ENCODE measurements at places on chromosomes 5 and 9.

GRCh38 chr9:132646726-132647125, 23.1 kb downstream of the DDX31 start:
- no peak for DNase-seq

GRCh38 chr9:112605963-112606699, 111.8 kb downstream of the INIP start:
- DNase-seq = no peak

- DNase-seq = peak; percentile 48
These were observed 558.7 kb downstream of the ACTL7B start for GRCh38 chr9:108297073-108297472.

GRCh38 chr5:40001796-40002195, 577.0 kb upstream of the DAB2 start:
- DNase-seq = no peak

DNA sequence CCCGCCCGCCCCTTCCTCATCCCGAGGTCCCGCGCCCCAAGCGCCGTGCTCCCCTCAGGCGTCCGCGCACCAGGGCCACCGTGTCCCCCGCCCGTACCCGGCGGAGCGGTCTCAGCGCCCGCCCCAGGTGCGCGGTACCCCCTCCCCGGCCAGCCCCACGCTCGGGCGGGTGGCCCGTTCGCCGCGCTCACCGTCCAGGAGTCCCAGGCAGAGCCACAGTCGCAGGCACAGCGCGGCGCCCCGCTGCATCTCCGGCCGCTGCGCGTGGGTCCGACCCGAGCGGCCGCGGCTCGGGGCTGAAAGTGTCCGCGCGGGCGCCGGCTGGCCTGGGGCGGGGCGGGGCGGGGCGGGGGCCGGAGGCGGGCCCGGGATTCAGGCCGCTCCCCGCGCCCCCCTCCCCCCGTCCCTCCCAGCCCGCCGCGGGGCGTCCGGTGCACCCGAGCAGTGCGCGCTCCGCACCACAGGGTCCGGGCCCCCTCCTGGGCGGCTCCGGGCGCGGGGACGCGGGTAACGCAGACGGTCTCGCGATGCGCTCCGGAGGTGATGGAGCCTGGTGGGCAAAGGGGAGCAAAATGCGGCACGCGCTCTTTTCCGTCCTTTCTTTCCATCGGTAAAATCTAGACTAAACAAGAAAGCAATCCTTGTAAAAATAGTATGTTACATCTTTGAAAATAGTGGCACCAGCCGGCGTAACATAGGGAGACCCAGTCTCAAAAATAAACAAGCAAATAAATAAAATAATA, at the start of gene FLT4:
Gene FLT4 (minus strand): TSS at position 304 of the 743 bp plus-strand sequence. CDS start 55 bp downstream, at position 249.
- no peak for DNase-seq

DNA sequence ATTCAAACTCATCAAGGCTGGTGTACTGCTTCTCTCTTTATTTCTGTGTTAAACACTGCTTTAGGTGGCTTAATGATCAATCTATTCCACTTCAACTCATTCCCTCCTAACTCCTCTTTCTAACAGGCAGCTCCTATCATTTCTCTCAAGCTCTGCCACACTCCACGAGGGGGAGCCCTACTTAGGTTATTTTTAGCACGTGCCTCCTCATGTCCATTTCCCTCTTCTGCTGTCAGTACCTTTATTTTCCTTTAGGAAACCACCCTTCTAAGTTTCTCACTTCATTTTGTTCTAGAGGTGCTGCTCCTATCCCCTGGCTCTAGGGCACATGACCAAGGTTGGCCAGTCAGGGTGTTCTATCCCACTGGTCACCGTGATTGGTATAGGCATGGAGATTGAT, 6.7 kb upstream of the BRINP1 start:
- no peak for DNase-seq

DNA sequence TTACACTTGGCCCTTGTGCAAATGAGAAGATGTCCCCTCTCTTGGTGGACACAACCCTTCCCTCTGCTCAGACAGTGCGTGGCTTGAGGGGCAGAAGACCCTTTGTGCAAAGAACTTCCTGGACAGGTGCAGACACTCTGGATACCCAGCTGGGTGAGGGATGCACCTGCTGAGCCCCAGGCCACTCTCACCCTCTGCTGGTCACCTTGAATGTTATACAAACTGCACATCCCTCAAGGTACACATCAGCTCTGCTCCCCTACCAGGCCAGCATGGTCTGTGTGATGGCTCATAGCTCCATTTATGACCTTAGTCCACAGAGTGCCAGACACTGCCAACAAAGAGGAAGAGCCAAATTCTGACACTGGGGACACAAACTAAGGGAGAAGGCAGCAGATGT, 3.1 kb upstream of the DIRAS2 start:
- DNase-seq = no peak

- no peak for DNase-seq
These were observed 5.1 kb upstream of the FUT7 start for GRCh38 chr9:137037035-137037434.

GRCh38 chr9:79559495-79560181, 12.1 kb upstream of the TLE4 start:
- DNase-seq = no peak

GRCh38 chr5:110651507-110651906, 75.0 kb downstream of the TMEM232 start:
- DNase-seq = peak; percentile 3

DNA sequence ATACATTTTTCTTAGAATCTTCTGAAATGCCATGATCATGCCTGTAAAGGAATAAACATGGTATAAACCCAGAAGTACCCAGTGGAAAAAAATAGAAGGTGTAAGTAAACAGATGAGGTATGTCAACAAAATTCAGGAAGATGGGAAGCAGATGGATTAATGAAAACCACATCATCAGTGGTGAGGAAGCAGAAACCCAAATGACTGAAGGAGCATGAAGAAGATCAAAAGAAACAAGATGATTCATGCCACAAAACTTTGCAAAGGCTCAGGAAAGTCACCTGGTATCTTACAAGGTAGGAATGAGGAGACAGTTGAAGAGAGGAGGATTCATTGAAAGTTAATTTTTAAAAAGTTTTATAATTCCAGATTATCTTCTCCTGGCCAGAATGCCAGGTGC, 132.8 kb upstream of the PAPPA start:
- no peak for DNase-seq

DNA sequence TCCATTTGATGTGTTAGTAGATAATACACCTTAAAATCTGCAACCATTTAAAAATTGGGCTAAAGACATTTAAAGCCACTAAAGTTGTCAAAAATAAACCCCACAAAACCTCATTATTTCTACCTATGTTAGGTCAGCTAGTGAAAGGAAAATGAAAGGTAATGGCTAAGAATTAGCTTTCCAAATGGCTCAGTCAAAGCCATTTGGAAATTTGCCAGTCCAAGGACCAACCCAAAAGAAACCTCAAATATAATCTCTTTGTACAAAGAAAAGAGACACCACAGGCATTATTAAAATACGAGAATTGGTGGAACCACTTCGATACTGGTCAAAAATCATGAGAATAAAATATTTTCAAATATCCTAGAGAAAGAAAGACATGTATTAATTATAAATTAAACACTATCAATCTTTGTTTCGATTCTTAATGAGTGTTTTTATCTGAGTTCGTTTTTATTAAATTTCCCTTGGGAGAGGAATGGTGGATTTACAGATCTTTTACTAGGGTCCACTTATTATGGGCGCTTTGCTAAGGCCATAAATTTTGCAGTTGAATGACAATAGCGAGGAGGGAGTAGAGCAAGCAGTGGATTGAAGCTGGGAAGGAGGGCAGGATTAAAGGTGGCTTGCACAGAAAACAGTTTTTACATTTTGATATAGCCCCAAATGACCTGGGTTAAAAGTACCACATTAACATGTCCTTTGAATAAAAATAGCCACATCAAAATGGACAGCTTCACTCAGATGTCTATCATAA, 116.8 kb upstream of the SHB start:
- no peak for DNase-seq

DNA sequence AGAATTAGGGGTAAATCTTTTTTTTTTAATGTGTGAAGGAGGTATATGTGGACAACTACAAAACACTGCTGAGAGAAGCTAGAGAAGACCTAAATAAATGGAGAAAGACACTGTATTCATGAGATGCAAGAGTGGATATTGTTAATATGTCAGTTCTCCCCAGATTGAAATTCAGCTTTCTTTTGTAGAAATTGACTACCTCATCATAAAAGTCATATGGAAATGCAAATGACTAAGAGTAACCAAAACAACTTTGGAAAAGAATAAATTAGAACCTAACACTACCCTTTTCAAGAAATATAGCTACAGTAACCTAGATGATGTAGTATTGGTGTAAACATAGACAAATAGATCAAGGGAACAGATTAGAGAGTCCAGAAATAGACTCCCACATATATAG, 400.7 kb downstream of the ADGRV1 start:
- no peak for DNase-seq

- no peak for DNase-seq
These were observed 18.0 kb downstream of the NNT start for GRCh38 chr5:43620944-43621505.

DNA sequence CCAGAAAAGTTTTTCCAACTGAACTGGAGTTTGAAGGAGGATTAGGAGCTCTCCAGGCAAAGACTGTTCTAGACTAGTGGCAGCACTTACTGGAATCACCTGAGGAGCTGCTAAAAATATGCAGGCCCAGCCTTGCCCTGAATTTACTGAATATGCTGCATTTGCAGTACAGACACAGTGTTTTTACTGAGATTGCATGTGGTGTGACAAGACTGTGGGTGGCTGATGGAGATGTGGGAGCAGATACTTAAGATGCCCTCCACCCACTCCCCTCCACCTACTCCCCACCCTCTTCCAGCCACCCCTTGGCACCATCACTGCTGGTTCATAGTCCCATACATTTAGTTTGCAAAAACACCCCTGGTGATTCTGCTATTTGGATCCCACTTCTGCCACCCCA, 64.1 kb upstream of the HRH2 start:
- no peak for DNase-seq

DNA sequence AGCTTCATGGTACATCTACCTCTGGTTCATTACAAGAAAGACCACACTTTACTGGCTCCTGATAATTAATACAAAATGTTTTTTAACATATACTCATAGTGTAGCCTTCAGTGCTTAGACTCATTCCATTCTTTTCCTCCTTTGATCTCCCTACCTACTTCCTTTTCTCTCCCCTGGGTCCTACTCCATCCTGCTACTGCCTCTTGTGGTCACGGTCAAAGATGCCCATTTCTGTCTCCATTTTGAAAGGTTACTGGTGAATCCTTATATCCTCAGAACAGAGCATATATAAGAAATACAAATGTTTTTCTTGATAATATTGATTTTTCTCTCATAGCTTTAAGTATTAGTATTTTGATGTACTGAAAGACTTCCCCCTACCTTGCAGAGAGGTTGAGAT, 375.9 kb downstream of the ARRDC3 start:
- DNase-seq = no peak

DNA sequence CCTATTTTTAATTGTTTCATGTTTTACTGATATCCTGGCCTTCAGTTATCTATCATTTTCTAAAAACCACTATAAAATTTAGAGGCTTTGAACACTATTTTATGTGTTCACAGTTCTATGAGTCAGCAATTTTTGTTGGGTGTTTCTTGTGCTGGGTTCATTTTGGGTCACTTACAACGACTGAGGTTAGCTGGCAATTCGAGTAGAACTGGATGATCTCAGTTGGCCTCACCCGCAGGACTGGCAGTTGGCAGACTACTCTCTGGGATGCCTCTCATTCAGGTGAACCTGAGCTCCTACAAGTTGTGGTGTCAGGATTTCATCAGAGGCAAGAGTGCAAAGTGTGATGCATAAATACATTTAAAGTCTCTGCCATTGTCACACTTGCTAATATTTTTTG, 151.0 kb upstream of the PAPPA start:
- DNase-seq = peak; percentile 29

- no peak for DNase-seq
These were observed 13.6 kb downstream of the EXOC3 start for GRCh38 chr5:456351-457194.

GRCh38 chr9:123378025-123378424, 22.0 kb downstream of the CRB2 start:
- no peak for DNase-seq

DNA sequence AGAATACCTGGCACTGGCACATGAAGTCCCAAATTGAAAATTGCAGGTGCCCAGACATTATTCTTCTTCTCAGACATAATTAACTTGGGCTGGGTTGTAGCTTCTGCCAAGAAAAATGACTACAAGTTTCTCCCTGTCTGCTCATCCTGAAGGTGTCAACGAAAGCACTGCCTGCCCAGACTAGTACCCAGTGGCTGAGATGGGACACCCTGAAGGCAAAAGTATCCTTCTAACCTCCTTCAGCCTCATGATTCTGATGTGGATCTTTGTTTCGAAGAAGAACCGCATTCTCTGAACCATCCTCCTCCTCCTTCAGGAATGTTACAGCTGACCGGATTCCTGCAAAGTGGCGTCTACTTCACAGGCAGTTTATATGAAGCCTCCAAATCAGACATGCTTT, 161.1 kb upstream of the FST start:
- DNase-seq = no peak

GRCh38 chr9:117013440-117013995, 326.4 kb downstream of the TRIM32 start:
- no peak for DNase-seq

All from fibroblast of pulmonary artery (primary cell).